ENCODE measurements at places on chromosomes 11 and 22. TPM values are rescaled to one million over a fixed set of nuclear protein-coding genes. Genes with fewer than 3 reads are reported as not detected.

GRCh38 chr11:280706-281485 lies 2.7 kb downstream of the NLRP6 start:
- peak; percentile 3 for DNase-seq

The OR10A6 gene
- not detected for polyA plus RNA-seq

GRCh38 chr11:115886422-115886733 lies 382.2 kb upstream of the CADM1 start:
- no peak for DNase-seq

The ABTB2 gene
- polyA plus RNA-seq = 11.0 TPM

DNA sequence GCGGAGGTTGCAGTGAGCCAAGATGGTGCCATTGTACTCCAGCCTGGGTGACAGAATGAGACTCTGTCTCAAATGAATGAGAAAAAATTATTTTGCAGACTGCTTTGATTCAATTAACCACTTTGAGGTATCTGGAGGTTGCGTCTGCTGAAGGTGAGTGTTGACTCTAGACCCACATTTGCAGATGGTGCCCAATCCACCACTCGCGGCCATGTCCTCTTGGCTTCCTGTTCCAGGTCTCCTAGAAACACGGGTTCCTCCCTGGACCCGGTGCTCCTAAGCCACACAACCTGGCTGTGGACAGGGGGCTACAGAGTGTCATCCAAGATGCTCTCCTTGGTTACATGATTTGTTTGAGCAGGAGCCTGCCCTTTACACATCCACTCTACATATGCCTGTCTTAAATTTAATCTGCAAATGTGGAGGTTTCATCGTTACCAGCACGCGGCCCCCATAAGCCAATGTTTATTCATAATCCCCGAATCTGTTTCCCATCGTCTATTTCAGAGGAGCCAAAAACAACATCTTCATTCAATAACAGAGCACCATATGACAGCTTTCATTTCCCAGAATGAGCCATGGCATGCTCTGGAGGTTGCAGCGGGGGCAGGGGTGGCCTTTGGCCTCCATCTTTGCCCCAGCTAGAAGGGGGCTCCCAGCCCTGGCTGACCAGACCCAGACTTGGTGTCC lies 377.2 kb downstream of the CTTN start:
- DNase-seq = no peak

DNA sequence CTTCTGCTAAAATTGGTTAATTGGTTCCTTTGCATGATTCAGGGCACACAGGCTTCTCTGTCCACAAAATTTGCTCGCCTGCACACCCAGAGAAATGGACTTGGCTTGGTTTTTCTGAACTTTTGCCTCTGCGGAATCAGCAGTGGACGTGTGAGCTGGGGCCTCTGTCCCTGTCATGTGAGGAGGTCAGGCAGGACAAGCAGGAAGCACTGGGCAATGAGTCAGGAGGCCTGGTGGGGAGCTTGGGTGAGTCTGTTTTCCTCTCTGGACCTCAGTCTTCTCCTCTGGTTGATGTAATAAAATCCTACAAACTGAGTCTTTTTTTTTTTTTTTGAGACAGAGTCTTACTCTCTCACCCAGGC lies 10.4 kb upstream of the CELSR1 start:
- peak; percentile 69 for DNase-seq

The IFITM10 gene
- polyA plus RNA-seq = 0.80 TPM

DNA sequence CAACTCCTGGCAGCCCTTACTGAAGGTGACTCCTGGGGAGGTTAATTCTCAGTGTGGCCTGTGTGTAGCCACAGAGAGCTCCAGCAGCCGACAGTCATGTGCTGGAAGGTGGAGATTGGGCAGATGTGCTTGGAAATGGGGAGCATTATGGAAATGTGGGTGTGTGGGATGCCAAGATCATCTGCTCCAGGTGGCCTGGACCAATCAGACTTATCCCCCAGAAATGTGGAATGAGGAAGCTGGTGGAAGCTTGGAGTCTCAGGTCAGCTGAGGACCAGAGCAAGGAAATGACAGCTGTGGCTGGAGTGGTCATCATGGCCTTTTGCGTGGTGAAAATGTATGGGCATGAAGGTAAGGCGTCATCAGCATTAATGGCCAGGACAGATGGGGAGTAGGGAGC lies 234.0 kb downstream of the MIAT start:
- DNase-seq = no peak

GRCh38 chr22:50677493-50678217 lies 5.0 kb downstream of the SHANK3 start:
- no peak for DNase-seq

The NXPE2 gene
- not detected for polyA plus RNA-seq

The PTDSS2 gene
- polyA plus RNA-seq = 55.5 TPM

DNA sequence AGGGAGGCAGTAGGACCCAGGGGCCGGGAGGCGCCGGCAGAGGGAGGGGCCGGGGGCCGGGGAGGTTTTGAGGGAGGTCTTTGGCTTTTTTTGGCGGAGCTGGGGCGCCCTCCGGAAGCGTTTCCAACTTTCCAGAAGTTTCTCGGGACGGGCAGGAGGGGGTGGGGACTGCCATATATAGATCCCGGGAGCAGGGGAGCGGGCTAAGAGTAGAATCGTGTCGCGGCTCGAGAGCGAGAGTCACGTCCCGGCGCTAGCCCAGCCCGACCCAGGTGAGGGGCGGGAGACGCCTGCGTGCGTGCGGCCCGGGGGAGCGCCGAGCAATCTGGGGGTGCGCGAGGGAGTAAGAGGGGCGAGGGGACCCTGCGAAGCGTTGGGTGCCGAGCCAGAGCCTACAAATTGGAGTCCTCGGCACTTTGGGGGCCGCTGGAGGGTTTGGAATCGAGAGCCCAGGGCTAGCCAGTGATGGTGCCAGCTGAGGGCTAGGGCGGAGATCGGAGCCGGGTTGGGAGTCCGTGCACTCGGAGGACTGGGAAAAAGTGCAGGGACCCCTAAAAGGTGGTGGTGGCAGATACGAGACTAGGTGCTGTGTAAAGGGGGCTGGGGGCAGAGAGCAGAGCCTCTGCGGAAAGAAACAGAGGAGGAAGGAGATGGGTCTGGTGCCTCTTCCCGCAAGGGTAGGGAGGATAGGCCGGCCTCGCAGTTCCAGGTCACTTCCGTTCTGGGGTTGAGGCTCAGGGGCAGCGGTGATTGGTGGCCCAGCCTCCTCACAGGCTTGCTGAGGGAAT lies at the start of gene SERPINH1:
TSS of gene SERPINH1 (plus strand) at position 206 of the 788 bp plus-strand sequence. CDS start 4,097 bp downstream, outside the sequence.
- peak; percentile 95 for DNase-seq

GRCh38 chr11:112216561-112217105 lies 9.6 kb upstream of the PTS start:
- DNase-seq = no peak

DNA sequence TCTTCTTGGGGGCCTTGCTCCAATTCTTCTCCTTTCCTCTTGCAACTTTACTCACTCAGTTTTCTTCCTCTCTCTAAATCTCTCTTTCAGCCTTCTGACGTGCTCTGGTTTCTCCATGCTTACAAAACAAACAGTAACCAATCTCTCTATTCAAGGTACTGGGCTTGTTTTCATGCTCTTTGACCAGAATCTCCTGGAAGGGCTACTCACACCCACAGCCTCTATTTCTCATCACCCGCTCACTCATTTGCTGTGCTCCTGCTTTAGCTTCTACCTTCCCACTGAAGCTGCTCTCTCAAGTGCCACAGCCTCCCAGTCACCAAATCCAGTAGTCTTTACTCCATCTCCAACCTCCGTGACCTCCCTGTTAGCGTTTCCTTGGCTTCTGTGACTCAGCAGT lies 60.4 kb downstream of the SERGEF start:
- no peak for DNase-seq

DNA sequence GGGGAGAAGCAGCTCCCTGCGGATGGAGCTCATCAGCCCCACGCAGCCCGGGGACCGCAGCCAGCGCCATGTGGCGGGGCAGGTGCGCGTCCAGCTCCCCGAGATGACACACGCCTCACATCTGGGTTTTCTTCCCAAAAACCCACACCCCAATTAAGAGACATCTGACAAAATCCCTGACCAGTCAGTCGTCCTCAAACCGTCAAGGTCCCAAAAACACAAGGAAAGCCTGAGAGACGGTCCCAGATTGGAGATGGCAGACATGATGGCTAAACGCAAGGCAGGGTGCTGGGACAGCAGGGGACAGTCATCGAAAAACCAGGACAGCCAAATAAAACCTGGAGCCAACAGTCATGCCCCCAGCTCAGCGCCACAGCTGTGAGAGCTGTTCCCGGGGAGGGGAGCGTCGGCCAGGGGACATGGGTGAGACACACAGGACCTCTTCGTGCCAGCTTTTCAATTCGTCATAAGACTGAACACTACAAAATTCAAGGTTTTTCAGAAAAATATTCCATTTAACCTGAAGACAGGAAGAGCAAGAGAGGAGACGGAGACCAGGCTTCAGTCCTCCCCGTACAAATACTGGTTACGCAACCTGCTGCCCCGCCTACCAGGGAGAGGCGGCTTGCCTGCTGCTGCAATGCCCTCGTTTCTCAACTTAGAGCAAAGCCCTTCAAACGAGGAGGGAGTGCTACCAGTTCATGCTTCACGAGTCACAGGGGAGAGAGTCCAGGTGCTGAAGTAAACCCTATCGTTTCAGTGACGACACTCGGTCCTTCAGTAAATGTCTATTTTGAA lies 10.5 kb downstream of the TOLLIP start:
- peak; percentile 73 for DNase-seq

DNA sequence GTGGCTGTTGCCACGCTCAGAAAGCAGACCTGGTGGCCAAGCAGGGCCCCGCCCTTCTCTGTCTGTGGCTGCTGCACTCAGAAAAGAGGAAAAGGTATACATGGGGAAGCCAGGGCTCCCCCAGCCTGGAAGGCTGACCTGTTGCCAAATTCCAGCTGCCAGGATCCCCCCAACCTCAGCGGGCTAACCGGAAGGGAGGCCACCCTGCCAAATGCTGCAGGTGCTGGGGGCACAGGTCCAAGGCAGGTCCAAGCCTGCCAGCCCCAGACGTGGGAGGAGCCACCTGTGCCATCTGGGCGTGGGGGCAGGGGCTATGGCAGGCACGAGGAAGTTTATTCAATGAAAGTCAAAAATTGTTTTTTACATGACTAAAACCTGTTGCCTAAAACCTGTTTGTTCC lies 2.6 kb downstream of the NPTXR start:
- no peak for DNase-seq

DNA sequence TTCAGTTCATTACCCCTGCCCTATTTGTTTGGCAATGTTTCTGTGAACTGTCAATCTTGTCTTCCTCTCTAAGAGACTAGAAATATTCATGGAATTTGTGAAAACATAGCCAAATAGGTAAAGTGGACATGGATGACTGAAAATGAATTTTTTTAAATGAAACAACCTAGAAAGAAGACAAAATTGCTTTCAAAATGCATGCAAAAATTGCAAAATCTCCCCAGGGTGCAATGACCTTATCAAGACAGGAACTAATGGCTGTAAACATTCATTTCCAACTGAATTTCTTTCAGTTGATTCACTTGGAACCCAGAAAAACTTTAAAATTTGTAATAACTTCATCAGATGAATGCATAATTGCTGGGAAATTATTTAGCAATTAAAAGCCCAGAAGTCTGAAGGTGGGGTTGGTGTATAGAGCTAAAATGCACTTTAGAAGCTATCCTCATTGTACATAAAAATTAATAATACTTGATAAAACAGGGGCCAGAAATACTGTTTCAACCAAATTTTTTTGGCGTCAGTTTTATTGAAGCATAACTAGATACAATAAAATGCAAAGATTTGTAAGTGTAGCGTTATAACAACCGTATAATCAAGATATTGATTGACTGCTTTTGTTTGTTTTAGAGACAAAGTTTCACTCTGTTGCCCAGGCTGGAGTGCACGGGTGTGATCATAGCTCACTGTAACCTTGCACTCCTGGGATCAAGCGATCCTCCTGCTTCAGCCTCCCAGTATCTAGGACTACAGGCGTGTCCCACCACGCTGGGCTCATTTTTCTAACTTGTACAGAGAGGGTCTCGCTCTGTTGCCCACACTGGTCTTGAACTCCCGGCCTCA lies 27.6 kb upstream of the SLC35C1 start:
- no peak for DNase-seq

DNA sequence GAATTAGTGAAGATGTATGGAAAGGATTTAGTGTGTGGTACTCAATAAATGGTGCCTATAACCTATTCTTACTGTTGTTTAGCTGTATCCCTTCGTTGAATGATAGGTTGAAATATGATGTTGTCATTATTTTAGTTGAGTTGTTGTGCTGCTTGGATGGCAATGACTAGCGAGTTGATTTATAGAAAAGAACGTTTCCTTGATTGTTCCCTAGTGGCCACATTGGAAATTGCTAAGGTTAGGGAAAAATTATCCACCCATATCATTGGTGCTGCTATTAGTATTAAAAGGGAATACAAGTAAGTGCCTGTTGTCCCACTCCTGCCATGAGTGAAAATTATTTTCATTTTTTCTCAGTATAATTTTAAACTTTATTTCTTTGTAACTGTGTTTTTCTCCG lies 14.5 kb downstream of the EMSY start:
- DNase-seq = no peak

DNA sequence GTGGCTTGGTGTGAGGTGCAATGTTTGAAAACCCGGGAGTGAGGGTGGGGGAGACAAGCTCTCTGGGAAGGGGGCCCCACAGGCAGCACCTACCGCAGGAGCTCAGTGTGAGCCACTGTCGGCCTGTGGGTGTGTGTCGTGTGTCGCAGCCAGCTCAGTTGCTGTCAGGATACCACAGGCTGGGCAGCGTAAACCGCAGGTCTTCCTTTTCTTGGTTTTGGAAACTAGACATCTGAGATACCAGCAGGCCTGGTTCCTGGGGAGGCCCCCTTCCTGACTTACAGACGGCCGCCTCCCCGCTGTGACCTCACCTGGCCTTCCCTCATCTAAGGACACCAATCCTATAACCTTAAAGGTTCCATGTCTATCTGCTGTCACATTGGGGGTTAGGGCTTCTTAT lies 19.4 kb downstream of the IRF7 start:
- no peak for DNase-seq

The ARSA gene
- polyA plus RNA-seq = 17.5 TPM

Data from heart right ventricle (tissue), 16 donors.